ENCODE measurements at places on chromosomes 1 and 21.

DNA sequence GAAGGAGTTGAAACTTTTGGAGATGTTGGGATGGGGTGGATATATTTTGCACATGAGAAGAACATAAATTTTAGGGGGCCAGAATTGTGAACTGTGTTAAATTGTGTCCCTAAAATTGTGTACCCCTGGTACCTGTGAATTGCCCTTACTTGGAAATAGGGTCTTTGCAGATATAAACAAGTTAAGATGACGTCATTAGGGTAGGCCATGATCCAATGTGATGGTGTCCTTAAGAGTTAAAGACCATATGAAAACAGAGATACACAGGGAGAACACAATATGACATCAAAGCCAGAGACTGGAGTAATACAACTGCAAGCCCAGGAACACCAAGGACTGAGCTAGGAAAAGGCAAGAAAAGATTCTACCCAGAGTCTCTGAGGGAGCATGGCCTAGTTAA is 24.0 kb downstream of the SCMH1 start:
- DNase-seq: no peak

- no peak for DNase-seq
These were observed 613.8 kb downstream of the KIF26B start for GRCh38 chr1:245768596-245768995.

DNA sequence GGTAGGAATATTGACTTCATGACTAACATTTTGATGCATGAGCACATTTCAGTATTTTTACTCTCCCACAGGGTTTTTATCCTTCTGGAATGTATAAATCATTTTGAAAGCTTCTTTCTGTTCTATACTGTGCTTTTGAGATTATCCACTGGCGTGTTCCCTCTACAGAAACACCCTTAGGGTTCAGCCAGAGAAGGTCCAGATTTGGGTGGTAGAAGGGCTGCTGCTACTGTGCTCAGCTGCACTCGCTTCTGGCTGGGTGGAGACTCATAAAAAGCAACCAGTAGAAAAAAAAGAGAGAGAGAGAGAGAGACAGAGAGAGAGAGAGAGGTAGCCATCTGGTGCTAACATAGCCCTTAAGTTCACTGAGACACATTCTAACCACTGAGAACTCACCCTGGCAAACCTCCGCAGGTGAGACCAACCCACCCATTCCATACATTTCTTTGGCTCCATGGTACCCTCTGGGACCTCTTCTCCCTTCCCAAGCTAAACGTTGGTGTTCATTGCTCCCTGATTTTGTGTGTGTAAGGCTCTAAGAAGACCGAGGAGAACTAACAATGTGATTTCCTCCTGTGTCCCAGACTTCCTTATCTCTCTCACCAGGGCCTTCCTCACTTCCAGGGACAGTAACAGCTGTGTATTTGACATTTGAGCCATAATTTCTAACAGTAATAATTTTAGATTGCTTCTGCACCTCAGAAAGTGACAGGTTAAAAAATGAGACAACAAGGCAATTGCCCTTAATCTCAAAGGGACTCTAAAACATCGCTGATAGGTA is 7.2 kb downstream of the APCS start:
- no peak for DNase-seq

DNA sequence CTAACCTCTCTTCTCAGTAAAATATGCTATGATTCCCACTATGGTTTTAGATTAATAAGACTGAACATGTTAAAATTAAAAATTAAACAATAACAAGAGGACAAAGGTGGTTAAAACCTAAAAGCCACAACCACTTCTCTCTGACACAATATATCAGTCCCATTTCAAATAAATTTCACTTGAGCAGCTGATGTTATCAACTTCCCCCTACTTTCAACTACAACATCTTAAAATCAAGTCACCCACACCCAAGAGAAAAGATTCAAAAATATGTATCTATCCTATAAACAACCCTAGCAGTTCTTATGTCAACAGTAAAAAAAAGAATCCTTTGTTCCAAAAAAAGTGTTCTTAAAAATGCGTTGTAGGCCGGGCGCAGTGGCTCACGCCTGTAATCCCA is 7.5 kb downstream of the PUM1 start:
- no peak for DNase-seq

GRCh38 chr1:40425198-40425597 is 25.1 kb upstream of the ZFP69B start:
- no peak for DNase-seq

DNA sequence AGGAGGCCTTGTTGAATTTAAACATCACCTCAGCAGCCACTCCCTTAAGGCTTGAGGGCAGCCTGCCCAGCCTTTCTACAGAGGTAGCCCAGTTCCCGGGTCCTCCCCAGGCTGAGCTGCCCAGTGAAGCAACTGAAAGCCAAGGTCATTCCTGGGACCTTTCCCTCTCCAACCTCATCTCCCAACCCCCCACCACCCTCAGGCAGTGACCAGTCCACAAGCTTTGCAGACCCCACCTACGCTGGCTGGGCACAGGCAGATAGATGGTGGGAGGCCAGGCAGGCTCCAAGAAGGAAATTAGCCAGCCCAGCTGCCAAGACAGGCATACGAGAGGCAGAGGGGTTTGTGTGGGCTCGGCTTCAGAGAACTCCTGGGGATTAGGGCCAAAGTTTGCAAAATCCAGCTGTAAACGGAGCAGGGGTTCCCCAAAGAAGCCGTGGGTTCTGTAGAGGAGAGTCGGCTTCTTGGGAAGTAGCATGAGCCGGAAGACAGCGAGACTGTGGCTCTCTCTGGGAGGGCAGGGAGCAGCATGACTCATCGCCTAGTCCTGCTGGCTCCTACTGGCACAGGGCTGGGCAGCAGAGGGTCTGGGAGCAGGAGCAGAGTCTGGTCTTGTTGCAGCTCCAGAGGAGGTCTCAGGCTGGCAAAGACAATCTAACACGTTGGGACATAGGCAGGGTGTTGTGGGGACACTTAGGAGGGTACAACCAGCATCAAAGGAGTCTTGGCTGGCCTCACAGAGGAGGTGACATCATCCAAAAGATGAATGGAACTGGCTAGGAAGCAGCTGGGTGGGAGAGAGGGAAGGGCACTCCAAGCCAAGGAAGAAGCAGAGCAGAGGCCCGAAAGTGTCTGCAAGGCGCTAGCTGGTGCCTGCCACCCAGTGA is 2.8 kb upstream of the ZC3H12A start:
- DNase-seq: no peak

DNA sequence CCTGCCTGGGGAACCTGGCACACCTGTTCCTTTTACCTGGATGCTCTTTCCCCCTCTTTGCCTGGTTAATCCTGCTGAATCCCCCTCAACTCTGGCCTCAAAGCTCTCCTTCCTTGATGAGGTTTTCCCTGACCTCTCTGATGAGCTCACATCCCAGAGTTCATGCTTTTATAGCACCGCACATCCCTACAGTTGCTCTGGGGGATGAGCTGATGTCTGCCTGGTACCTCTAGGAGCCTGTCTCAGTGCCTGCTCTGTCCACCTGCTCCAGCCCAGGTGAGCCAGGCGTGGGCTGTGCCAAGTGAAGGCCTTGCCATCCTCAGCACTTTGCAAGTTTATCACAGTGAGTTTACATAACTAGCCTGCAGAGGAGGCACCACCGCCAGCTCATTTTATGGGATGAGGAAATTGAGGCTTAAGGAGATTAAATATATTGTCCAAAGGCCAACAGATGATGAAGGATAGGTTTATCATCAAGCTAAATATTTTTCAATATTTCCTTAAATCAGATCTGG is 58.6 kb upstream of the TMPRSS2 start:
- no peak for DNase-seq
